ENCODE measurements at places on chromosomes 1 and 21. TPM values are rescaled to one million over a fixed set of nuclear protein-coding genes. Genes with fewer than 3 reads are reported as not detected.

The KPRP gene
- total RNA-seq = not detected

The PDC gene
- total RNA-seq = not detected

The FBXO2 gene
- total RNA-seq = 1.1 TPM

The OLFML3 gene
- total RNA-seq = 4.9 TPM

The KLHDC9 gene
- 3.7 TPM for total RNA-seq

The OLFM3 gene
- total RNA-seq = not detected

The CD101 gene
- total RNA-seq = 1.6 TPM

The MAP3K21 gene
- total RNA-seq = 4.1 TPM

The IL24 gene
- total RNA-seq = not detected

The SYCP1 gene
- total RNA-seq = not detected

The CCDC27 gene
- not detected for total RNA-seq

The KANK4 gene
- total RNA-seq = 0.16 TPM

The ANKRD34A gene
- 1.0 TPM for total RNA-seq

The KDF1 gene
- 1.6 TPM for total RNA-seq

The KIAA1614 gene
- 0.98 TPM for total RNA-seq

The PTPRC gene
- total RNA-seq = not detected

The TINAGL1 gene
- 352 TPM for total RNA-seq

The TNNT2 gene
- total RNA-seq = 2.3 TPM

The TMEM269 gene
- 0.25 TPM for total RNA-seq

The ZNF683 gene
- total RNA-seq = not detected

The FCRL4 gene
- total RNA-seq = not detected

The LYPD8 gene
- not detected for total RNA-seq

The KRTAP10-4 gene
- total RNA-seq = not detected

The MCOLN3 gene
- 1.0 TPM for total RNA-seq

The CDA gene
- total RNA-seq = 4.4 TPM

The KDM5B gene
- total RNA-seq = 26.7 TPM

The FCRLA gene
- 0.16 TPM for total RNA-seq

The TRIM62 gene
- 21.9 TPM for total RNA-seq

Data from mesangial cell (primary cell).